ENCODE measurements at places on chromosomes 11 and 22.

GRCh38 chr11:12629601-12630313, 44.5 kb upstream of the TEAD1 start:
- H3K27me3 ChIP-seq: no peaks in the 10 kb centered on the region
- no peak for DNase-seq
- no peaks in the 10 kb centered on the region for H3K4me1 ChIP-seq
- H3K27ac ChIP-seq: no peak overlapping the region
- no peaks in the 10 kb centered on the region for H3K36me3 ChIP-seq

DNA sequence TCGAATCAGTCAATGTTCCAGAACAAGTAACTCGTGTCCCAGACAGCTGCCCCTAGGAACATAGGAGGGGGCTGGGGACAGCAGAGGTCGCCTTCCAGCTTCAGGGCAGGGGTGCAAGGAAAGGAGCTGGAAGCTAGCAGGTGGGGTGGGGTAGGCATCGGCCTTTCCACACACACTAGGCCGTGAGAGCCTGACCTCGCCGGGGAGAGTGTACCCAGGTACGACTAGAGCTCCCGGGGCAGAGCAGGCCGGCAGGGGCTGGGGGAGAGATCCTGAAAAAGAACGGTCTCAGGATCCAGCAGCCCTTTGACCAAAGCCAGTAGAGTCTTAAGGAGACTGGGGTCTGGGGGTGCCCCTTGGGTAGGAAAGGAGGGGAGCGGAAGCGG, 1127.5 kb downstream of the BRD1 start:
- H3K27me3 ChIP-seq: no peaks in the 10 kb centered on the region
- peaks cover 3% of the 10 kb centered on the region for H3K4me1 ChIP-seq
- no peaks in the 10 kb centered on the region for H3K36me3 ChIP-seq
- H3K4me3 ChIP-seq: no peak overlapping the region
- H3K27ac ChIP-seq: no peak overlapping the region

DNA sequence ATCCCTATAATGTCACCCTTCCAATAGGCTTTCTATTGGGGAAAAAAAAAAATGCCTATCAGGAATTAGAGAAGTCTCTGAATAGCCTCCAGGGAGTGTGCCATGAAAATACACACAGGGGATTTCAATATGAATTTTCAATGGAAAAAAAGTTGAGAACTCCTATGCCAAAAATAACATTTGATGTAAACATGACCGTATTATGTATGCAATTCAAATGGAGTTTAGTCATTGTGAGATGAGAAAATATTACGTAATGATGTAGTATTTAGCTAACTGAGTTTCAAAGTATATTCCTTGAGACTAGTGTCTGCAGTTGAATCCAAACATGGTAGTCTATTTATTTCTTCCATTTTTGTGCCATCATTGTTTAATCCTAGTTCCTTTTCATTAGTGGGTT, 182.3 kb downstream of the BLID start:
- H3K4me1 ChIP-seq: peaks cover 10% of the 10 kb centered on the region

DNA sequence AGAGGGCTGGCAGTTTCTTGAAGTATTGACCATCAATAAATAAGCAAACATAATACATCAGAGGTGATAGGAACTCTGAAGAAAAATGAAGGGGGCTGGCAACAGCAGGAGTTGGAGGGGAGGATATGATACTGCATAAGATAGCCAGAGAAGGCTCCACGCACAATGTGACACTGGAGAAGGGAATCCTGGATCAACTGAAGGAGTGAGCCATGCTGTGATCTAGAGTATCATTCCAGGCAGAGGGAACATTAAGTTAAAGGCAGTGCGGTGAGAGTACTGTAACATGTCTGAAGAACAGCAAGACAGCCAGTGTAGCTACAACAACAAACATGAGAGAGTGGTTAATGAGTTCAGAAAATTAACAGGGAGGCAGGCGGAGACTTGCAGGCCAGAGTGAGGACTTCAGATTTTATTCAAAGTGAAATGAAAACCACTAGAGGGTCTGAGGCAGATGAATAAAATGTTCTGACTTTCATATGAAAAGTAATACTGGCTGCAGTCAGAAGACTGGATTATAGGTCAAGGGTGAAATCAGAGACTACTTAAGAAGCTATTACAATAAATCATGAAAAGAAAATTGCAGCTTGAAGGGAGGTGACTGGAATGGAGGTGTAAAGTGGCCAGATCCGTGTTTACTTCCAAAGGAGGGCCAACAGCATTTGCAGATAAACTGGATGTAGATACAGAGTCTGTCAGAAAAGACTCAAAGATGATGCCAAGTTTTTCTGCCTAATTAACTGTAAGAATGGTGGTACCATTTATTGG, 49.4 kb downstream of the RRAS2 start:
- no peak for DNase-seq
- H3K27ac ChIP-seq: no peak overlapping the region
- H3K36me3 ChIP-seq: no peaks in the 10 kb centered on the region
- peaks cover 17% of the 10 kb centered on the region for H3K4me1 ChIP-seq

DNA sequence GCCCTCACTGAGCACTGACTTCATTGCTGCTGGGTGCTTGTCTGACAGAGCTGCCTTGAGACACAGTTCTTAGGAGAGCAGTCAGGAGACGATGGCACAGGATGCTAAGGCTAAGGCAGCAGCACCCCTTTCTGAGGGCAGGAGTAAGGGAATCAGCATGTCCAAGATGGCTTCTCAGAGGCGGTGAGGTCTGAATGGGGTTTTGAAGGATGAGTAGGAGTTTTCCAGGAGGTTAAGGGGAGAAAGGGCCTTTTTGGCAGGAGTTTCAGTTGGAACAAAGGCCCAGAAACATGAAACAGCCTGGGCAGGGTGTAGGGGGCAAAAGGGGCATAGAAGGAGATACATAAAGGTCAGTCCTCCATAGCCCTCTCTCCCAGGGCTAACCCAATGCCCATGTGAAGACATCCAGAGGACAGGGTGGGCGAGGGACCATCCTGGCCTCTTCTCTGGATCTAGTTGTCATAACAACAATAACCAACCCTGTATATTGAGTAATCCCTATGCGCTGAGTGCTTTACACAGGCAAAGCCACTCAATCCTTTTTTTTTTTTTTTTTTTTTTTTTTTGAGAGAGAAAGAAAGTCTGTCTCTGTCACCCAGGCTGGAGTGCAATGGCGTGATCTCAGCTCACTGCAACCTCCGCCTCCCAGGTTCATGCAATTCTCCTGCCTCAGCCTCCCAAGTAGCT, 19.0 kb downstream of the CYTH4 start:
- peaks cover 11% of the 10 kb centered on the region for H3K4me1 ChIP-seq
- H3K27ac ChIP-seq: no peak overlapping the region
- no peak overlapping the region for H3K4me3 ChIP-seq
- H3K36me3 ChIP-seq: no peaks in the 10 kb centered on the region
- peaks cover 5% of the 10 kb centered on the region for H3K27me3 ChIP-seq

DNA sequence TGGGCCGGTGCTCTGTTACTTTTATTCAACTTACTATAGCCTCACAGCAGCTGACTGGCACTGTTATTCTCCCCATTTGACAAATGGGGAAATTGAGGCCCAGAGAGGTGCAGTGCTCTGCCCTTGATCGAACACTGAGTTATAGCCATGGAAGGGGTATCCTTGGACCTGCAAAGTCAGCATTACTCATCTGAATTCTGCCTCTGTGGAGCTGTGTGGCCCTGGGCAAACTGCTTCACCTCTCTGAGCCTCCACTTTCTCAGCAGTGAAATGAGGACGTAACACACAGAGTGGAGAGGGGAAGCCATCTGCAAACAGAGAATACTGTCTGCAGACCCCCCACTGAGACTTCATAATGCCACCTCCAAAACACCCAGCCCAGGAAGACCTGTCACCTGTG, 25.3 kb downstream of the TPST2 start:
- H3K4me1 ChIP-seq: peaks cover 44% of the 10 kb centered on the region
- H3K4me3 ChIP-seq: no peak overlapping the region
- DNase-seq: no peak

Measured in suprapubic skin (tissue), 4 donors.